ENCODE measurements at places on chromosomes 1 and 21. TPM values are rescaled to one million over a fixed set of nuclear protein-coding genes. Genes with fewer than 3 reads are reported as not detected.

Gene RAB42
- 0.72 TPM for total RNA-seq

GRCh38 chr1:228270032-228270431 lies 62.2 kb downstream of the OBSCN start:
- no peak for DNase-seq
- no peak overlapping the region for H3K27ac ChIP-seq
- no peaks in the 10 kb centered on the region for H3K36me3 ChIP-seq
- no peaks in the 10 kb centered on the region for H3K4me1 ChIP-seq
- H3K27me3 ChIP-seq = peaks cover under 1% of the 10 kb centered on the region

Gene NFASC
- 0.16 TPM for total RNA-seq

Gene GRIK3
- not detected for total RNA-seq

- H3K36me3 ChIP-seq = no peaks in the 10 kb centered on the region
- no peaks in the 10 kb centered on the region for H3K27me3 ChIP-seq
- DNase-seq = no peak
- H3K27ac ChIP-seq = no peak overlapping the region
- H3K4me3 ChIP-seq = no peak overlapping the region
These were observed 48.1 kb upstream of the NRIP1 start for GRCh38 chr21:15112858-15113257.

- no peak for DNase-seq
- no peaks in the 10 kb centered on the region for H3K27me3 ChIP-seq
- no peaks in the 10 kb centered on the region for H3K4me1 ChIP-seq
- no peaks in the 10 kb centered on the region for H3K36me3 ChIP-seq
- no peak overlapping the region for H3K4me3 ChIP-seq
These were observed 28.6 kb downstream of the KIF26B start for GRCh38 chr1:245183429-245183828.

Gene SPRR2F
- total RNA-seq = not detected

- H3K4me1 ChIP-seq = peaks cover 30% of the 10 kb centered on the region
- no peaks in the 10 kb centered on the region for H3K36me3 ChIP-seq
These were observed 29.3 kb downstream of the ATF3 start for GRCh38 chr1:212637902-212638301.

GRCh38 chr1:18668750-18669404 lies 38.2 kb downstream of the PAX7 start:
- H3K27me3 ChIP-seq = peaks cover 2% of the 10 kb centered on the region
- no peak overlapping the region for H3K4me3 ChIP-seq
- DNase-seq = no peak
- no peak overlapping the region for H3K27ac ChIP-seq
- H3K36me3 ChIP-seq = no peaks in the 10 kb centered on the region
- H3K4me1 ChIP-seq = no peaks in the 10 kb centered on the region

GRCh38 chr1:232034556-232034955 lies 408.0 kb downstream of the DISC1 start:
- DNase-seq = no peak
- no peaks in the 10 kb centered on the region for H3K4me1 ChIP-seq
- H3K27ac ChIP-seq = no peak overlapping the region
- no peak overlapping the region for H3K4me3 ChIP-seq
- H3K27me3 ChIP-seq = no peaks in the 10 kb centered on the region

- H3K4me3 ChIP-seq = no peak overlapping the region
- no peak for DNase-seq
- no peak overlapping the region for H3K27ac ChIP-seq
- no peaks in the 10 kb centered on the region for H3K36me3 ChIP-seq
These were observed 33.7 kb downstream of the IER5 start for GRCh38 chr1:181122222-181122621.

- H3K36me3 ChIP-seq = no peaks in the 10 kb centered on the region
- H3K27ac ChIP-seq = no peak overlapping the region
- no peaks in the 10 kb centered on the region for H3K27me3 ChIP-seq
- DNase-seq = no peak
These were observed 323.9 kb downstream of the DISC1 start for GRCh38 chr1:231950331-231951128.

GRCh38 chr1:235503403-235504121 lies 690 bp downstream of the B3GALNT2 start:
- H3K27me3 ChIP-seq = no peaks in the 10 kb centered on the region
- H3K27ac ChIP-seq = peak overlapping the region; percentile 62

- H3K36me3 ChIP-seq = no peaks in the 10 kb centered on the region
- no peaks in the 10 kb centered on the region for H3K4me1 ChIP-seq
- no peak overlapping the region for H3K4me3 ChIP-seq
- no peaks in the 10 kb centered on the region for H3K27me3 ChIP-seq
- DNase-seq = no peak
- H3K27ac ChIP-seq = no peak overlapping the region
These were observed 12.2 kb upstream of the RIPK4 start for GRCh38 chr21:41778930-41779600.

Gene S100A1
- total RNA-seq = not detected

Gene CFAP141
- total RNA-seq = not detected

- no peaks in the 10 kb centered on the region for H3K36me3 ChIP-seq
- H3K27ac ChIP-seq = no peak overlapping the region
These were observed 40.9 kb upstream of the RALGPS2 start for GRCh38 chr1:178684111-178684510.

DNA sequence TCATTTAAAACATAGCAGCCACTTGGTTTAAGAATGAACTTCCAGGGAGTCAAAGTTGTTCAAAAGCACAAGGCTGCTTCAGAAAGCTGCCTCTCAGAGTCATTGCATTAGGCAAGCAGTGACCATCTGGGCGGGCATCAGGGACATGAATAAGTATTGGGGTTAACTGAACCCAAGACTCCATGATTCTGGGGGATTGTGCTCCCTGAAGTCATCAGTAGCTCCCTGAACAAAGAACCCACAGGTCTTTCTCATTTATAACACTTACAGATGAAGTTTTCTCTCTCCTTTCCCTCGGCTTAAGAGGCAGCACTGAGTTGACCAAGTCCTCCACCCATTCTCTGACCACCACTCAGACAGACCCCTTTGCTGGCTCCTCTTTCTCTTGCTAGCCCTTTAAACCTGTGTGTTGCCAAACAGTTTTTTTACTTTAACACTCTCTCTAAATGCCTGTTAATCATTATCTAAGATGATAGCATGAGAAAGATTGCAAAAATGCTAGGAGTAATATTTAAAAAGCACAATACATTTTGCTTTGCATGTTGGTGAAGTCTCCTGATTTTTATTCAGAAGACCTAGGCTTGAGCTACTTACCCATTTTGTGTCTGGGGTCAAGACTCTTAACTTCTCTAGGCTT lies 77.0 kb upstream of the ARHGAP29 start:
- H3K27me3 ChIP-seq = no peaks in the 10 kb centered on the region
- no peak overlapping the region for H3K4me3 ChIP-seq
- H3K27ac ChIP-seq = no peak overlapping the region
- DNase-seq = no peak

DNA sequence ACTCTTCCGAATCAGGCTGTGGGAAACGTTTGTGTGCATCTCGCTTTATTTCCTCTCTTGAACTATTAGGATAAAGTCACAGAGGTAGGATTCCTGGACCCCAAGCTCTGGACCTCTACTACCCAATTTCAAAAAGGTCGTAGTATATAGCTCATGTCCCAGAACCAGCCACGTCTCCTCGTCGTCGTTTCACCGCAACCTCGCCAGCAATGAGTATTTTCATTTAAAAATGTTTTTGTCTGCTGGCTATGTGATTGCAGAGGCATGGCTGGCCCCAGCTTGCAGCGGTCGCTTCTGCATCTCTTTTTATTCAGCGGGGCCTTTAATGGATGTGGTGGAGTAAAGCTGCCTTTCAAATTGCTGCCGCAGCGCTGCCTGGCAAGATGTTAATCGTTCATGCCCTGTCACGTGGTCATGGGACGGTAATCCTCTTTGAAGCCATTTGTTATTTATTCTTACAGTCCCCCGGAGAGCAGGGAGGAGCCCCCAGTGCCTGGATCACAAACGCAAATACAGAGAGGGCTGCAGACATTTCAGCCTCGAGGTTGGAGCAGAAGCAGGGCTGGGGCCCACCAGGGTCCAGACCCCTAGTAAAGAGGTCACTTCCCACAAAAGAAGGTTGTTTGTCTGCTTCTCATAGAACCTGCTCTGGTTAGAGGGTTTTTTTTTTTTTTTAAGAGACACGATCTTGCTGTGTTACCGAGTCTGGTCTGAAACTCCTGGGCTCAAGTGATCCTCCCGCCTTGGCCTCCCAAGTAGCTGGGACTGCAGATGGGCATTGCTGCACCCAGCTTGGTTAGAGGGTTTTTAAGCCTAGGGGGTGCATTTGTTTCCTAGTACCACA lies 11.6 kb upstream of the NPHP4 start:
- no peak overlapping the region for H3K27ac ChIP-seq
- no peak overlapping the region for H3K4me3 ChIP-seq
- no peak for DNase-seq
- no peaks in the 10 kb centered on the region for H3K36me3 ChIP-seq
- H3K27me3 ChIP-seq = no peaks in the 10 kb centered on the region
- H3K4me1 ChIP-seq = no peaks in the 10 kb centered on the region
